CD8-positive, alpha-beta memory T cell (primary cell): ENCODE measurements at places on chromosomes 11 and 22.

DNA sequence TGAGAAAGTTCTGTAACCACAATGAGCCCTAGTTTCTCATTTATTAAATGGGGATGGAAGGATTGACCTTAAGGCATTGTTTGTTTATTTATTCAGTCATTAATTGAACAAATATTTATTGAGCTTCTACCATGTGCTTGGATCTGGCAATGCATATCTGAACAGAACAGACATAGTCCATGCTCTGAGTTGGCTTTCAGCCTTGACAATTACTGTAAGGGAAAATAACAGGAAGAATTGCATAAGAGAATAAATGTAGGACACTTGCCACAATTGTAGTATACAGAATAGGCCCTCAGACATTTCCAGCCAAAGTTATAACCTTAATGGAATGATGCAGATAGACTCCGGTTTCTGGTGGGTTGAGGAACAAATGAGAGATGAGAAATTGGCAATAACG, 160.5 kb upstream of the TTC12 start:
- no peak for DNase-seq

- no peak for DNase-seq
Measured at GRCh38 chr11:34970480-34970879, 54.1 kb downstream of the PDHX start.

DNA sequence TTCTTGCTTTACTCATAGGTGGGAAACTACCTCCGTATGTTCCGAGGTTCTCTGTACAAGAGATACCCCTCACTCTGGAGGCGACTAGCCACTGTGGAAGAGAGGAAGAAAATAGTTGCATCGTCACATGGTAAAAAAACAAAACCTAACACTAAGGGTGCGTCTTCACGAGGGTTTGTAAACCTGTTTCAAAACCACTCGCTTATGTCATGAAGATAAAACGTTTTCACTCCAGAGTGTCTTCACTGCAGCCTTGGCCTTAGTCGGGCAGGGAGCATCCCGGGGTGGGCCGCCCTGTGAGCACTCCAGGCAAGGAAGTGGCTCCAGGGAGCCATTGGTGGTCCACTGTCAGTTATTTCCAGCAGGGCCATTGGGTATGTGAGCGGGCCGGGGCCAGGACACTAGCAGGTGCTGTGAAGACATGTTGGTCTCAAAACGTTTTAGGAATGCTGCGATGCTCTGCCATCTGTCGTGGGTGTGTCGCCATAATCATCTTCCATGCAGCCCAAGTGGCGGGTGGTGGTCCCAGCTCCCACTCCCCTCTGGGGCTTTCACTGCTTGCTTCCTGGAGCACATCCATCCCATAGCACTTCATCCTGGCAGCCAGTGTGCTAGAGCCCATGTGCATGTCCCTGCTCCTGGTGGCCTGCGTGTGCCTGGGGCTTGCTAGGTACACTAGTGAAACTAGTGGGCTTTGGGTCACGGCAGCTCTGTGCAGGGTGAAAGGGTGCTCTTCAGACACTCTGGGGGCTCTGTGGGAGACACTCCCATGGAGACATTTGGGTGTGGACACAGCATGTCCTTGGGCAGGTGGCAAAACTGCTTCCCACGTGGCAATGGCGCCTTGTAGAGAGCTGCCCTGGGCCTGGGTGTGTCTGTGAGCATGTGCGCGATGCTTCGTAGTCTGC, 5.2 kb downstream of the SMARCB1 start:
- no peak for DNase-seq

DNA sequence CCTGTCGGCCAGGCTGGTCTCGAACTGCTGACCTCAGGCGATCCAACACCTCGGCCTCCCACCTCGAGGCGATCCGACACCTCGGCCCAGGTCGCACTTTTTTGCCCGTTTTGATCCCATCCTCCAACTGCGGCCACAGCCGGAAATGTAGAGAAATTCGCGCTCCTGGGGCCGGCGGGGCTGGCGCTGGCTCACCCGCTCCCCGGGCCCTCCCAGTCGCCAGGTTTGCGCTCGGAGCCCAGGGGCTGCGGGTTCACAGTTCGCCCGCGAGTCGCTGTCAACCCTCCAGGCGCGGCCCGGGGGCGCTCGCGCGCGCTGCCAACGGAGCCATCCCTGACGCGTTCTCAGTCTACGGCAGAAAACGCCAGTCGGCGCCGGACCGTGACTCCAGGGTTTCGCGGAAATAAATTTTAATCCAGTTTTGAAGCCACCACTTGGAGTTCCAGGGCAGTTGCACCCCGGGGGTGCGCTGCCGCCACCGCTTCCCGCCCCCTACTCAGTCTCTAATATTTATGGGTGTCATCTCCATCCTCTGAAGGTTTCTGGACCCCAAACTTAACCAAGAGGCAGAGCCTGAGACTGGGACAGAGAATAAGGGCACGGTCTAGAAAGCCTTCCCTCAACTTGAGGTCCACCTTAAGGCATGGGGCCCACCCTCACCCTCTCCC, 1.5 kb upstream of the KLHDC7B start:
- DNase-seq, result peak; percentile 78
